ENCODE measurements at places on chromosomes 1 and 21.

GRCh38 chr1:203144661-203145060 lies 17.1 kb downstream of the ADORA1 start:
- no peak for DNase-seq

DNA sequence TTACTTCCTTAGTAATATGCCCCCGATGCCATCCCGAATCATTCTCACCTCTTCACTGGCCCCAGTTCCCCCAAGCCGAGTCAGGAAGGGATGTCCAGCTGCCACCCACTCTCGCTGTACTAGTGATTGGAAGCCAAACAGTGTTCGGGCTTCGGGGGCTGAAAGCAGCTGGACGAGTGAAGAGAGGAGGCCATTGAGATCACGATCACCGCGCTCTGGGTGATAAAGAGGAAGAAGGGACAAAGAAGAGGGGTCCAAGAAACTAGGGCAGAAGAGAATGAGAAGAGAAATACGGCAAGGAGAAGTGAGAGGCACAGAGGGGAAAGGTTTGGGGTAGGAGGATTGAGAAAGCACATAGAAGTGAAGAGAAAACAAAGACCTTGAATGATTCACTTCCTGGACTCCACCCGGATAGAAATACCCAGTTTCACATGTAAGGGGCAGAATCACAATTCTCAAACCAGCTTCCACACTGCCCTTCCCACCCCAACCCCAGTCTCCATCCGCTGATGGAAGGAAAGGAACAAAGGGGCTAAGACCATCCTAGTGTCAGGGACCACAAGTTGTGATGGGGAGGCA lies 3.7 kb upstream of the SF3B4 start:
- no peak for DNase-seq

GRCh38 chr1:59169703-59170102 lies 127.2 kb upstream of the FGGY start:
- no peak for DNase-seq

GRCh38 chr1:23273450-23274133 lies 56.3 kb upstream of the HTR1D start:
- no peak for DNase-seq

DNA sequence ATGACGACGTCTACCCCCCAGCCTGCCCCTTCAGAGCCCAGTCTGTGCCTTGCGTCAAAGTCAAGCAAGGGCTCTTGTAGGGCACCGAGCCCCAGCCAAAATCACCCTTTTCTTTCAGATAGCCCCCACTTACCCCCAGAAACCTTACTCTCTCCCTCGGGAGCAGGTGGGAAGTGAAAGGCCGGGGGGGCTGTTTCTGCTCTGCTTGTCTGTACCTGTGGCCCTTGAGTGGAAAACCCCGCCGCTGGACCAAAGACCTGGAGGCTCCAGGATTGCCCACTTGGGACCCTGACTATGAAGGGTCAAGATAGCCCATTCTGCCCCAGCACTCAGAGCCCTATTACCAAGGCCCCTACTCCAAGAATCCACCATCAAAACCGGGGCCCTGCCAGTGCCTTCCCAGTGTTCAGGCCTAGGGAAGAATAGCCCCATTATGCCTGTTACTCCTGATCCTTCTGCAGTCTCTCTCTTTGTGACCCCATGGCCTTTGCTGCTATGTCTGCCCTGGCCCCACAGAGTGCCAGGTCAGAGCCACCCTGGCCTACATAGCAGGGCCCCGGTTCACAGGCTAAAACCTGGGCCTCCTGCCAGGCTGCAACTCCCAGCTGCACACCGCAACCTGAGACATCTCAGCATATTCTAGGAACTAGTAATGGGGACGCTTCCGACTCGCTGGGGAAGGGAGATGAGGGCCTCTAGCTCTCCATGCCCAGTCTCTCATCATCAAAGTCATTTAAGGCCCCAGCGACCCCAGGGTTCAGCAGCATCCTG lies 22.2 kb upstream of the HPDL start:
- DNase-seq: no peak

DNA sequence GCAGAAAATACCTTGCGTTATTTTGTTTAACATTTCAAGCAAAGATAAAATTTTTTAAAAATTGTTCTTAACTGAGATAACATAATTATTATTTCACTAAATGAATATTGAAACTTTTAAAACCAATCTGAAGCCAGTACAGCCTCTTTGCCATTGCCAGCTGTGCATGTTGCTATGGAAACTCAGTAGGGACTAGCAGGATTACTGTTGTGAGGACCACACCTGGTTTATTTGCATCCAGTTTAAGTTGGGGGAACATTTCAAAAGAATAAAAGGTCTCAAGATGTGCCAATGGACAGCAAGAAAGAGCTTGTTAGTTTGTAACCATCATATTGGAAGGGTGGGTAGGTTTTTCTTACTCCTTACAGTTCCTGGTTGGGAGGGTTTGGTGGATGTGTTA lies 80.7 kb downstream of the POU2F1 start:
- no peak for DNase-seq

GRCh38 chr1:159786966-159787365 lies 6.2 kb downstream of the DUSP23 start:
- no peak for DNase-seq

- no peak for DNase-seq
Observed at GRCh38 chr1:29497395-29498125, 261.2 kb downstream of the PTPRU start.

GRCh38 chr1:9260059-9260766 lies 25.6 kb downstream of the H6PD start:
- DNase-seq: no peak

GRCh38 chr1:1730870-1731269 lies 6.7 kb upstream of the CDK11A start:
- DNase-seq: no peak
